Activated CD8-positive, alpha-beta memory T cell treated with anti-CD3 and anti-CD28 coated beads for 48 hours (primary cell): ENCODE measurements at places on chromosomes 2 and 18.

- DNase-seq: no peak
Observed at GRCh38 chr2:200905618-200906296, 16.6 kb downstream of the NIF3L1 start.

DNA sequence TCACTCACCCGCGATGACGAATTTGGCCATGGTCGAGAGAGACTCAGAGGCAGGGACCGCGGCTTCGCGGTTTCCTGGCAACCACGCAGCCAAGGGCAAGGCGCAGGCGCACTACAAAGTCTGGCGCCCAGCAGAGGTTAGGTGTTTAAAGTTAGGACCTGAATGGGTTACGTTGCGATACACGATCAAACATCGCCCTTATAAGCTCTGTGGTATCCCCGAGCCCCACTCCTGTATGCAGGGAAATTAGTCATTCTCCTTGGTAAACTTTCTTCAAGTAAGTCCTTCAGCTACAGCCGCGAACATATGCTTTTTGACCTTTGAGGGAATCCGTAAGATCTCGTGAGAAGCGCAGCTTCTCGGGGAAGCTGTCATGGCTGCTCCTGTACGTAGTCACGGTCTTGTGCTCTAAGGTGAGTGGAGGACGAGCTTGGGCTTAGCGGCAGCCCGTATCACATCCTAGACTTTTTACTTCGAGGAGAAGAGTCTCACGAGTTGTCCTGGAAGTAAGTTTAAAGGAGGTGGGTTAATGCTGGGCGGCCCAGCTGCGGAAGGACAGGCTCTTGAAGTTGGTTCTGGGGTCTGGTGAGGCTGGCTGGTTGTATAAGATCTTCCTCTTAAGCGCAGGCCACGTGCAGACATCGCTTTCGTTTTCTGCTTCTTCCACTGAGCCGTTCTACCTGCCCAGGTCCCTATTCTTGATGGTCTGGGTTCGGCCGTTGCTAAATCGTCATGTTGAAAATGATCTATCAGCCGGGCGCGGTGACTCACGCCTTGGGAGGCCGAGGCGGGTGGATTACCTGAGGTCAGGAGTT lies at the start of the genes FASTKD2 and MDH1B:
TSS of gene FASTKD2 (plus strand) at position 365 of the 815 bp plus-strand sequence. CDS start 1,088 bp downstream, outside the sequence.
TSS of gene MDH1B (minus strand) at position 87 of the 815 bp plus-strand sequence. CDS start at position 30, 57 bp downstream.
- DNase-seq: peak; percentile 79

DNA sequence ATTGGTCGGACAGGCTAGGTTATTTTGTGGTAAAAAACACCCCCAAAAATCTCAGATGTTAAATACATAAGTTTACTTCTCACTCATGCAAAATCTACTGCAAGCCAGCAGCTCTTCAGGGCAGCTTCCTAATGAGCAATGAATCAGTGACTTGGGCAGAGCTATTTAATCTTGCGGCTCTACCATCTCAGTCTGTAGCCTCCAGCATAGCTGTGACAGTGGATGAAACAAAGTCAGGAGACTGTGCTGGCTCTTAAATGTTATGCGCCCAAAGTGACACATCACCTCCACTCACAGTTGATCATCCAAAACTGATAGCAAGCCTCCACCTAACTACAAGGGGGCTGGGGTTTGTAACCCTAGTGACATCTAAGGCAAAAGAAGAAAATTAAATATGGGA lies 571.9 kb downstream of the METTL4 start:
- DNase-seq: no peak

- no peak for DNase-seq
Observed at GRCh38 chr2:135424849-135425248, 106.2 kb downstream of the ZRANB3 start.

DNA sequence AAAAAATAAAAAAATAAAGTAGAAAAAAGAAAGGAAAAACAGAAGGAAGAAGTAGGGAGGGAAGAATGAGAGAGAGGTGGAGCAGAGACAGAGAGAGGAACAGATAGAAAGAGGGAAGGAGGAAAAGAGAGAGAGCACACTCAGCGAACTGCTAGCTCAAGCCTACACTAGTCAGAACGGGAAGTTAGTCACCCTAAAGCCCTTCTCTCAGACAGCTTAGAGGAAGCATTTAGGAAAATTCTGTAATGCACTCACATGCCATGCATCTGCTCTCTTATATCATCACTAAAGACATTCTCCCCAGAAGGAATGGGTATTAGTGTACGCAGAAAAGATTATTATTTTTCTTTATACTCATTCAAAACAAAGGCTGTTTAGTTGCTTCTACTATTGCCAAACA lies 68.1 kb upstream of the SULT1C3 start:
- no peak for DNase-seq

DNA sequence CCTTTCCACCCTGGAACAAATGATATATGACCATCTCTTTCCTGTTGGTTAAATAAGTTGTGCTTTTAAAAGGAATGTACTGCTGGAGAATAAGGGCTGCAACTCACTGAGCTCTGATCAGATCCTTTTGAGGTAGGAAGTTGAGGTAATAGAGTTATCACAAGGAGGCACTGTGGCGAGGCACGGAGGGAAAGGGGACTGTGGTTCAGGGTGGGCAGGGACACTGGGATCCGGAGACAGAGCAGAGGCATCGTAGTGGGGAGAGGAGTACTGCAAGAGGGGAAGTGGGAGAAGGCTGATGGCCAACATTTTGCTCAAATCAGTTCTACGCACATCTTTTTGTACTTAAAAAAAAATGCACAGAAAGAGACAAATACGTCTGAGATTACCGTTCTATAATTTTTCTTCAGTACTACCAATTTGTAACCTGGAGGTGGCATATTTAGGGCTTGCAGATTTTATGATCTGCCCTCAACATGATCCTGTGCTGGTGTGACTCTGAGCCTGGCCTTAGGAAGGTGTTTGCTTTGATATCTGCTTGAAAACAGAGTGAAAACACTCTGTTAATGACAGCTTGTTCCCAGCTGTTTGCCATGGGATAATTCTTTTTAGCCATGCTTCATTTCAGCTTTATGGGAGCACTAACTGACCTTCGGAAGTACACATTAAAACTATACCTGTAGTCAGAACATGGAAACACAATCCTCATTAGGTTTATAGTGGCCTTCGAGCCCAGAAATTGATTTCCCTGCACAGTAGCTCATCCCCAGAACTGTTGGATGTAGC lies 168.1 kb downstream of the KCNE4 start:
- DNase-seq: no peak

GRCh38 chr18:80023173-80023572 lies 11.1 kb upstream of the RBFA start:
- DNase-seq: no peak

GRCh38 chr2:176997074-176997791 lies 215.4 kb upstream of the HNRNPA3 start:
- no peak for DNase-seq

GRCh38 chr2:1868683-1869141 lies 124.4 kb upstream of the PXDN start:
- DNase-seq: no peak

- DNase-seq: no peak
Observed at GRCh38 chr2:118473846-118474540, 373.5 kb downstream of the EN1 start.

GRCh38 chr18:25827961-25828561 lies 262.4 kb downstream of the SS18 start:
- no peak for DNase-seq

DNA sequence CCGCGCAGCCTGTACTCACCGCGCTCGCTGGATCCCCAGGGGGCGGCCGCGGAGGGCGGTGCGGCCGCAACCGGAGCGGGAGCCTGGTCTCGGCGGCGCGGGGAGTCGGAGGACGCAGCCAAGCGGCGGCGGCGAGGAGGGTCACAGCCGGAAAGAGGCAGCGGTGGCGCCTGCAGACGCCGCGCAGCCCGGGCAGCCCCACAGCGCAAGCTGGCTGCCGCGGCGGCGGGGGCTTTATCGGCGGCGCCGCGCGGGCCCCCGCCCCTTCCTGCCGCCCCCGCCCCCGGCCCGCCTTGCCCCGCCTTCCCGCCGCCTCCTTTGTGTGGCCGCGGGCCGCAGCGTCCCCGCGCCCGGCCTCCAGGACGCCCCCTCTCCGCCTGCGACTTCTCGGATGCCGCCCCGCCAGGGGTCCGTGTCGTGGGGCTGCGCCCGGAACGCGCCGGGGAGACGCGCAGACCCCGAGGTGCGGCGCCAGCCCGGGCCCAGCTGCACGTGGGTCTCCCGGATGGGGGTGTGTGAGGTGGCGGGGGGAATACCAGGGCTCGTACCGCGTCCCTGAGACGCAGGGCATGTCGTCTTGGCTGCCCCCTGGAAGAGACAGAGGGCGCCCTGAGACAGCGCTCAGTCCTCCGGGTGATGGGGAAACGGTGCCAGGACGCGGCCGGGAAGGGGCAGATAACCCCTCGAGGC lies at the start of gene SERPINE2:
TSS of gene SERPINE2 (minus strand) at position 207 of the 690 bp plus-strand sequence. CDS start 37,386 bp downstream, outside the sequence.
- peak; percentile 50 for DNase-seq

GRCh38 chr2:134671513-134671912 lies 47.3 kb downstream of the TMEM163 start:
- no peak for DNase-seq

GRCh38 chr18:6797171-6797570 lies 67.7 kb downstream of the ARHGAP28 start:
- no peak for DNase-seq

DNA sequence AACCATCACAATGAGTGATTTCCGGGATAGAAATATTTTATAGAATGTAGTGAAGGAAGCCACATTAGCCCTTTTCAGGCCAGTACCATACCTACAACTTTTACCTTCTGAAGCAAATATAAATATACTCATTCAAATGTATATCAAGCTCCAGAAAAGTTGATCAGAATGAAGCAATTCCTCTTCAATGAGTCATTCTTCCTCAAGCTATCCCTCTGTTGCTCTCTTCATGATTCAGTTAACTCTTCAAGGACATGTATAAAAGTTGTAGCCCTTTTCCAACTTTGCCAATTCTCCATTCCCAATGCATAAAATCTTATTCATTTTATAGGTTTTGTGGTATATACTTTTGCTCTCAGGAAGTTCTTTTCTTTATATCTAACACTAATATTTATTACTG lies 242.1 kb upstream of the RGPD4 start:
- no peak for DNase-seq

GRCh38 chr2:4049463-4049862 lies 346.1 kb downstream of the DCDC2C start:
- no peak for DNase-seq

- no peak for DNase-seq
Observed at GRCh38 chr2:25582077-25582830, 91.1 kb downstream of the DTNB start.

DNA sequence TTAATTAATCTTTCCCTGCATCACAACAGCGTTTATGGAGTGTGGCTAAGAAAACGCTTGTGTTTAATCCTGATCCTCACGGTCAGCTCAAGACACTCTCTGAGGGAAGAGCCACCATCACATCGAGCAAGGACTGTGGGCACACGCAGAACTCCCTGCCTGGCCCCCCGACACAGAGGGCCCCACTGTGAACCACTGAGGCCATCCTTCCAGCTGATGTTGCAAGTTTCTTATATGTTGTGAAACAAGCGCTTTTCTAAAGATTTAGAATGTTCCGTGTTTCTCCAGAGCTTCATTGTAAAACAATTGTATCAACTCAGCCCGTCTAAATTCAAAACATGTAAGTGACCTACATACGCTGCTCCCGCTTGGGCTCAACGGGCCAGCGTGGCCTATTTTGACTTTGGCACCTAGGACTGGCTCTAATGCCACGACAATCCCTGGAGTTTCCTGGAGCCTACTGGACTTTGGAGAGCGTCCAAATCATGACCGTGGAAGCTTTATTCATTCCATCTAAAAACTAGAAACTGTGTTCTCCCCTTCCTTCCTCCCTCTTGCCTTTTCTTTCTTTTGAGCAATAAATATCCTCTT lies 34.9 kb downstream of the SERPINE2 start:
- DNase-seq: no peak

GRCh38 chr2:232749331-232749730 lies 27.0 kb downstream of the KCNJ13 start:
- DNase-seq: no peak

- DNase-seq: no peak
Observed at GRCh38 chr2:15797231-15797938, 143.0 kb upstream of the MYCN start.

GRCh38 chr2:60819155-60819862 lies 62.1 kb upstream of the REL start:
- peak; percentile 61 for DNase-seq

DNA sequence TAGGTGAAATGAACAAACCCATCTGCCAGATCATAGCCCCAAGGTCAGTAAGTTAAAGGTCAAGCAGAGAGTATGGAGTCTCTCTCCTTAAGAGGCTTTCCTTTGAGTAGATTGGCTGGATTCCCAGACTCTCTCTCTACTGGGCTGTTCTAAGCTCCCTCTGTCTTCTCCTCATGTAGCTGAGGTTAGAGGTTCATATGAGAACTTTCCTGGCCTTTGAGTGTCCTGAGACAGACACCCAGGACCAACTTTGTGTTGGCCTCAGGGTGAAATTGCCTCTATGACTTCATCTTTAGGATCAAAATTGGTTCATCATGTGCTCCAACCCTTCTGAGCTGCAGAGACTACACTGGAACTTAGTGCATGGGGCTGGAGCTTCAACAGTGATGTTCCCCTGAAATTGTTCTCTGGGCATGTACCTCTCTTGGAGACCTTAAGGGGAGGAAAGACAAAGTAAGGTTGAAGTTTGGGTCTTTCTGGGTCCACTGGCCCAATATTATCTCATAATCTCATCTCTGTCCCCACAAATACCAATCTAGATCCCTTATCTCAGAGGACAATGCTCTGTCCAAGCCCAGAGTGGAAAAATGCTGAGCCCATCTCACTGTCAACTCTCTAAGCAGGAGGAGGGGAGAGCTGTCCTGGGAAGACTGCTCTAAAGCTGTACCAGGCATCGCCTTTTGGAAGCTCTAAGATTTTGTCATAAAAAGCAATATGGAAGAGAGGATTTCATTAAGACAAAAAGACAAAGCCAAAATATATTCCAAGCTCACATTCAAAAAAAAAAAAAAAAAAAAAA lies 177.3 kb upstream of the ARL4C start:
- DNase-seq: no peak

GRCh38 chr2:156380117-156380645 lies 47.7 kb upstream of the NR4A2 start:
- DNase-seq: no peak

GRCh38 chr18:62605685-62606084 lies 82.9 kb downstream of the ZCCHC2 start:
- no peak for DNase-seq

DNA sequence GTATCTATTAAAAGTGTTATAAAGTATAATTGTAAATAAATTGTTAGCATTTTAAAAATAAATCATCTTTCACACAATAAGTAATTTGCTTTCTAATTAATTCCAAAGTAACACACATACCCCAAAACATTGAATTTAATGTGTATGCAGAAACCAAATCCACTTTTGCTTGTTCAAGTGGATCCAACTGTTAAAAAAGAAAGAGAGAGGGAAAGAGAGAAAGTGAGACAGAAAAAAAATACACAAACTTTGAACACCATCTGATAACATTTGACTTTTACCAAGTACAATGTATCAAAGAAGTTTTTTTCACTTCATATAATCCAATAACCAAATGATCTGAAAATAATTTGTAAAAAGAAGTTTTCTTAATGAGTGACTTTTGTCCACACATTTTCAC lies 16.6 kb downstream of the C1D start:
- DNase-seq: no peak

DNA sequence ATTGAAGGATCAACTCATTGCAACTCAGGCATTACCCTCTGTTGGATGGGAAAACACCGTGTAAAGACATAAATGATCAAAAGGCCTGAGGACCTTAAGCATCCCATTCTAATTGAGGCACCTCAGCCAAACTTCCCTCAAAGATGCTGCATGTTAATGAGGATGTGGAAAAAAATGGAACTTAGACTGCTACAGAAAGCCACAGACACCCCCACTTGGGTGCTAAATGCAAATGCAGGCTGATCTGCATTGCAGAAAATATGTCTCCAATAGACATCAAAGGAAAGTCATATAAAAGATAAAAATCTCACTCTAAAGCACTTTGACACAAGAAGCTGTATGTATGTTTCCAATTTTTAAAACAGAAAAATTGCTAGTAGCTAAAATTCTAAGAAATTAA lies 504.7 kb downstream of the KCNJ3 start:
- DNase-seq: no peak
